ENCODE measurements at places on chromosomes 6 and 20. TPM values are rescaled to one million over a fixed set of nuclear protein-coding genes. Genes with fewer than 3 reads are reported as not detected.

Gene SAMD3
- total RNA-seq: 6.3 TPM

Gene SNAP25
- total RNA-seq: 8.6 TPM

GRCh38 chr6:13788820-13789219 lies 25.5 kb downstream of the MCUR1 start:
- no peak for DNase-seq

GRCh38 chr6:152240436-152240835 lies 396.7 kb downstream of the SYNE1 start:
- no peak for DNase-seq

- no peak for DNase-seq
These were observed 22.0 kb upstream of the RIPK1 start for GRCh38 chr6:3046295-3046694.

DNA sequence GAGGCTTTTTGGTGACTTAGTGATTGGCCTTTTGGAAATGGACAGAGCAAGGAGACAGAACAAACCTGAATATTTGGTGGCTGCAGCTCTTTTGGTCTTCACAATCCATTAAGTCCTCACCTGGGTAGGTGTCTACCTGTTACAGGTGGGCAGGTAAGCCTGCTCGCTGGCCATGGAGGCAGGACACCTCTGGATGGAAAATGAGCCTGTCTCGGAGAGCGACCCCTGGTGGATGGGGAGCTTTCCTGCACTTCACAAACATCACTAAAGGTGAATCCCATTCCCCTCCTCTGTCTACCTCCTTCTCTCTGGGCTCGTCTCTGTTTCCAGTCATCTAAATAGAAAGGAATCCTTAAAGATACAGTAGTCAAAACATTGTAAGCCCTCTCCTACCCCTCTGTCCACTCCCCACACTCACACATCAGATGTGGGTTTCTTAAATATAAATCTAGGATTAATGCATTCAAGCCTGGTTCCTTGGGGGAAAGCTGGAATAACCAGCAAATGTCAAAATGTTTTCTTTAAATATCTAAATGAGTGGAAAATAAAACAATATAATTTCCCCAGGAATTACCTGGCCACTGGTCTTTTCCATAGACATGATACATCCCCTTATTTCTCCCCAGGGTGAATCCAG lies 304.9 kb downstream of the CDH26 start:
- no peak for DNase-seq

DNA sequence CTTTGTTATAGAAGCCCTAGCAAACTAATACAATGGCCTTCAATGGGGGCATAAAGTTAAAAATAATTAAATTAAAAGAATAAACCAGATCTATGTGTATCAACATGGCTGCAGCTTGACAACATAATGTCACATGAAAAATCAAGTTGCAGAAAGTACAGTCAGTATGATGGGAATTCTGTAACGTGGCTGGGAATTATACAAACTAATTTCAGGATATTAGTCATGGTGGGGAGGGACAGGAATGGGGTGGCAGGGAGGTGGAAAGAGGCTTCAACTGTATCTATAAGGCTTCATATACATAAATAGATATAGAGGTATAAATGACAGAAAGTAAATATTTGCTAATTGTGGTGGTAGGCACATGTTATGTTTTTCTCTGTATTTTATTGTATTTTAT lies 107.1 kb downstream of the UNC5CL start:
- no peak for DNase-seq

Gene MCCD1
- not detected for total RNA-seq

- DNase-seq: no peak
These were observed 138.0 kb downstream of the HFE start for GRCh38 chr6:26224940-26225847.

GRCh38 chr6:139496654-139497344 lies 122.4 kb upstream of the CITED2 start:
- no peak for DNase-seq

- DNase-seq: no peak
These were observed 921.9 kb upstream of the EYS start for GRCh38 chr6:66628917-66629316.

DNA sequence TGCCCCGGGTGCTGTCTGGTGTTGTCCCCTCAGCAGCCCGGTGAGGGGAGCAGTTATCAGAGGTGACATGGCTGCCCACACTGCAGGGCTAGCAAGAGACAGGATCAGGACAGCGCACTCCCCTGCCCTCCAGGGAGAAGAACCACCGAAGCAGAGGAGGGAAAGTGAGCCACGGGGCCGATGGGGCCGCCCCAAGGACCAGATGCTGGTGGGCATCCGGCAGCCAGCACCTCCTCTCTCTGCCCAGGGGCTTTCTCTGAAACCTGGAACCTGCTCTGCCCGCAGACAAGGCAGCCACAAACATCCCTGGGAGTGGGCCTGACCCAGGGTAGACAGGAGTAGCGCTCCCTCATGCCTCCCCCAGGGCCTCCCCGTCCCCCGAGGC lies 163.0 kb upstream of the CST7 start:
- DNase-seq: no peak

DNA sequence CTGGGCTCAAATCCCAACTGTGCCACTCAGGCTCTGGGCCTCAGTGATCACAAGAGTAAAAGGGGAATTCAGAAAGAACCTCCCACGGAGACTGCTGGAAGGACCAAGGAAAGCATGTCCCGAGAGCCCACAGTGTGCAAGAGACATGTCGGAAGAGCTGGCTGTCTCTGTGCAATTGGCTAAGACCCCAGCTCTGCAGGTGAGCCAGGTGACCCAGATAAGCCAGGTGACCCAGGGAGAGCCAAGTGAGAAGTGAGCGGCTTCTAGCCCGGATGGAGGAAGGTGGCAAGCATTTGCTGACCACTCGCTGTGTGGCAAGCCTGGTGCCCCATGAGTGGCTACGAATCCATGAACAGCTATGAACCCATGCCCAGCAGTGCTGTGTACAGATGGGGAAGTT lies 59.1 kb downstream of the RIPOR3 start:
- no peak for DNase-seq

Gene NMBR
- total RNA-seq: 0.32 TPM

Gene OR2H2
- total RNA-seq: not detected

GRCh38 chr20:51815383-51816076 lies 13.2 kb upstream of the SALL4 start:
- DNase-seq: no peak

Gene OR2B6
- total RNA-seq: not detected

GRCh38 chr6:158775832-158776231 lies 43.3 kb downstream of the EZR start:
- DNase-seq: no peak

DNA sequence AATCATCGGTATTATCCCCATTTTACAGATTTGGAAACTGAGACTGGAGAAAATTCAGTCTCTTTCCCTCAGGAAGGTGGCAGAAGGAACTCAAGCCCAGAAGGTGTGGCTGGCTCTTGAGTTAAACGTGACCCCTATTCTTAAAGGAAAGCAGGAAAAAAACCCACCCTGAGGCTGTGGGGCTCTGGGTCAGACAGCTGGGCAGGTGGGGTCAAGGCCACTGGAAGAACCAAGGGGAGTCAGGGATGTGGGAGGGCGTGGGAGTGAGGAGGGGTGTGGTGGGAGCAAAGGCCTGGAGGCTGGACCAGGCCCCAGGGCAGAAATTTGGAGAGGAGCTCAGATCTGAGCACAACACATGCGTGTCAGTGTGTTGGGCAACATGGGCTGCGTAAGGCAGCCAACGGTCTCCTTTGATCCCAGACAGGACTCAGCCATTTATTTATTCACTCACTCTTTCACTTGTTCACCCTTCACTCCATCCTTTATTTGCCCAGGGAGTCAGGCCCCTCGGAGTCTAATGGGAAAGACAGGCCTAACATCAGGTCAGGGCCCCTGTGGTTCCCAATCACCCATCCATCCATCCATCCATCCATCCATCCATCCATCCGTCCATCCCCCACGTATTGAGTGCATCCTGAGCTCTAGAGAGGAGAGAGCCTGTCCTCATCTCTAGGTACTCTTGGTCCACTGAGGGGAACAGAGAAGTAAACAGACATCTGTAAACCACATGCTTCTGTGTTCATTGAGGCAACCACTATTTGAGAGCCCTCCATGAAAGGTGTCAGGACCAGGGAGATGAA lies 165.0 kb downstream of the VEGFA start:
- no peak for DNase-seq

DNA sequence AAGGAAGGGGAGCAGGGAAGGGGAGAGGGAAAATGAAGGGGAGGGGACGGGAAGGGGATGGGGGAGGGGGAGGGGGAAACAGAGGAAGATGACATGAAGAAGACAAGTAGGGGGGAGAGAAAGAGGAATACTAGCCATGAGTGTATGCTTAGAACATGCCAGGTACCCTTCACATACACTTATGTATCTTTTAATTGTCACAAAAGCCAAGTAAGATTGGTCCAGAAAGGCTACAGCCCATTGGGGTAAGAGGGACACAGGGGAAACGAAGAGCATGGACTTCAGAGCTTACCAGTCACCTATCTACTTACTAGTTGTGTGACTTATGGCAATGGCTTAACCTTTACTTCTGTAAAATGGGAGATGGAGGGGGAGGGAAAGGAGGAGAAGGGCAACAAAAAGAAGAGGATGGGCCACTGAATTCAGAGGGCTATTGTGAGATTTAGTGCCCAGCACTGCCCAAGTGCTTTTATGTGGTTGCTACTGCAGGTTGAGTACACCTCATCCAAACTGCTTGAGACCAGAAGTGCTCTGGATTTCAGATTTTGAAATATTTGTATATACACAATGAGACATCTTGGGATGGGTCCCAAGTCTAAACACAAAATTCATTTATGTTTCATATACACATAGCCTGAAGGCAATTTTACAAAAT lies 90.3 kb downstream of the ARHGAP18 start:
- no peak for DNase-seq

GRCh38 chr6:53294095-53294494 lies 54.7 kb downstream of the ELOVL5 start:
- no peak for DNase-seq

DNA sequence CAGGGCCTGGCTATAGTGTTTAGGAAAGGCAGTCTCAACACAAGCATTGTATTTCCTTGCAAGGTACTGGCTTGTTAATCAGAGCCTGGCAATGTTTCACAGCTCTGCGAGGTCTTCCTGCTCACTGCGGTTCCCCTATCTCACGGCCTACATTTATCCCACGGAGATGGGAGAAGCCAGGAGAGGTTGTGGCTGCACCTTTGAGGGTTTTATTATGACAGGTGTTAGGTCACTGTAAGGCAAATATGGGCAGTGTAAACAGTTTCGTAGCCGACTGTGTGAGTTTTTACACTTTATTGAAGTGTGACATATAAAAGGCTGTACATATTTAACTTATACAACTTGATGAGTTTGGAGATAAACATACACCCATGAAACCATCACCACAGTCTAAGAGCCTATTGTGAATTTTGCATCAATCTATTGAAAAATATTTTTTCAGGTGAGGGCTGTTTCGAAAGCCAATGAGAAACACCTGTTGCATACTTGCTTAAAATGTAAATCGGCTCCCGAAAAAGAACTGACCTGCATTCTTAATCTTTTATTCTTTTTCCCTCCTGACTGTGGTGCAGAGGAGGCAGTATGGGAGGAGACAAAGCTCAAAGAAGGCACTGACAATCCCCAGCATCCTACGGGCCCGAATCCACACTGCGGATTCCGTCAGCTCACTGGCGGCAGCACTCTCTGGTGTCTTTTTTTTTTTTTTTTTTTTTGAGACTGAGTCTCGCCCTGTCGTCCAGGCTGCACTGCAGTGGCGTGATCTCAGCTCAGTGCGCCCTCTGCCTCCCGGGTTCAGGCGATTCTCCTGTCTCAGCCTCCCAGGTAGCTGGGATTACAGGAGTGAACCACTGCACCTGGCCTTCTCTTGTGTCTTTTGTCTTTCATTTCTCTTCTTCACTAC lies 7.5 kb upstream of the RBM38 start:
- DNase-seq: no peak

DNA sequence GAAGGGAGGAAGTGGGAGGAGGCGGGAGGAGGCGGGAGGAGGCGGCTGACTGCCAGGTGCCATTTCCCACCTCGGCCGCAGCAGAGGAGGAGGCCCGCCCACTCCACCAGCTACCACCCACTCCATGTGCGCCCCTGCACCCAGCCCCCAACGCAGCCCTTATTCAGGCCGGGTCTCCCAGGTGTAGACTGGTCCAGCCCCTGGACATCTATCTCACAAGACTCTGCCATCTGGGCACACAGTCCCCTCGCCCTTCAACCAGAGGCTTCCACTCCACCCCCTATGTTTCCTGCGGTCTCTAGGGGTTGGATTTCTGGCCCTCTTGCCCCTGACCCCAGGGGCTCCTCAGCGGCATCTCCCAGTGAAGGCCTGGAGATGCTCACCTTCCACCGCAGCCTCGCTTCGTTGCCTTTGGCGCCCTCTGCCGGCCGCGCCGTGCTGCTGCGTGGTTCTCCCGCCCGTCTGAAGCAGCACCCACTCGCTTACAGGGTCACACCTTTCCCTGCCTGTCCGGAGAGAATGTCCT lies 32.6 kb upstream of the FAM83D start:
- no peak for DNase-seq

Gene ASIP
- total RNA-seq: not detected

GRCh38 chr20:23179766-23180403 lies 93.8 kb upstream of the CD93 start:
- DNase-seq: no peak

Gene PSORS1C2
- not detected for total RNA-seq

DNA sequence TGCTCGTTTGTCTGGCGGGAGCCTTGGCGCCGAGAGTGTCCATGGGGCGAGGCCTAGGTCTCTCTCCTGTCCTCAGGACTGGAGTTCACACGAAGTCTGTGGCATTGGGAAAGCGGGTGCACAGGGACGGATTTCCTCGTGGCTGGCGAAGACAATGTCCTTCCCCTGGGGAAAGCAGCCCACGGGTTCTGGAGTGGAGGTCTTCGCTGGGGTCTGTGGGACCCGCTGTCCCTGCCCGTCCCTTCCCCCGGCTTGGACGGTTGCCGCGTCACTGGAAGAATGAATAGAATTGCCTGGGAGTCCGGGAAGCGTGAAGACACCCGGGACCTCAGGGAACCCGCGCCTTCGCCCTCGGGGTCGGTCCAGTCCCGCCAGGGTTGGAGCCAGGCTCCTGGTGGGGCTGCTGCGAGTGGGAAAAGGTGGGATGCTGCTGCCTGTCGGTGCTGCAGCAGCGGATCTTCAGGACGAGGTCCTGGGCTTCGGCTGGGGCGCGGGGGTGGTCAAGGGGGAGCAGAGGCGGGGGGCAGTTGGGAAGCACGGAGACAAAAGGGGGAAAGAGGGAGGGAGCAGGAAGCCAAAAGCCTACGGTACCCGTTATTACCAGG lies 441.8 kb upstream of the DEFB115 start:
- no peak for DNase-seq
